ENCODE measurements at places on chromosomes 2 and 18.

DNA sequence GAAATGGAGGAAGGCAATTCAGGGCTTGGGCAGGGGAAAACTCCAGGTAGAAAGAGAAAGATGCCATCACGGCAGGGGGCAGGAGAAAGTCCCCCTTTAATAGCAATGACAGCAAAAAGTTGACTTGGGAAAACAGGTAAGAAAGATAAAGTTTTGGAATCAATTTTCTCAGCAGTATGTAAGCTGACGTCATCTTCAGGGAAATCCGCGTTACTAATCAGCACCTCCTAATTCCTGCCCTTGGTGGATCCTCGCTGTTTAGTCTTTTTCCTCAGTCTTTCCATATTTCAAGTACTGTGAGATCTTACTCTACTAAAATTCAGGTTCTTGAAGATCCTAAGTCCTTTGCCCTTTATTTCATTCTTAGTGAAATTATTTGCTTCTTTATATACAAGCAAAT lies 233.0 kb downstream of the MREG start:
- DNase-seq: no peak

DNA sequence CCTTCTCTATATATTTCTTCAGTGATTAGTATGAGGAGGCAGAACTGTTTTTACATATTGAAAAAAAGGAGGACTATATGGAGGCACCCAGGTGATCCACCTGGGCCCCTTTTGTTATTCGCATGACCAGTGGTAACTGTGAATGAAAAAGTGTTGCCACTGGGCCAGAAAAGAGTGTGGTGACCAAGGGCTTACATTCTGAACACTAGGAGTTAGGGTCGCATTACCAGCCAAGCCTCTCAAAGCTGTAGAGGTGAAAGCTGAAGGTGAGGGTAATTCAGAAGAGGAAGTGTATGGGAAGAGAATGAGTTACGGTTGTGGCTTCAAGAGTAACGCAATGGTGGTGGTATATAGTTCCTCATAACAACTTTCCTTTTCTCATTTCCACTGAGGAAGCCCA lies 487.6 kb downstream of the TMEM182 start:
- DNase-seq: peak; percentile 73

- no peak for DNase-seq
Observed at GRCh38 chr18:23268641-23269040, 133.4 kb downstream of the CABLES1 start.

DNA sequence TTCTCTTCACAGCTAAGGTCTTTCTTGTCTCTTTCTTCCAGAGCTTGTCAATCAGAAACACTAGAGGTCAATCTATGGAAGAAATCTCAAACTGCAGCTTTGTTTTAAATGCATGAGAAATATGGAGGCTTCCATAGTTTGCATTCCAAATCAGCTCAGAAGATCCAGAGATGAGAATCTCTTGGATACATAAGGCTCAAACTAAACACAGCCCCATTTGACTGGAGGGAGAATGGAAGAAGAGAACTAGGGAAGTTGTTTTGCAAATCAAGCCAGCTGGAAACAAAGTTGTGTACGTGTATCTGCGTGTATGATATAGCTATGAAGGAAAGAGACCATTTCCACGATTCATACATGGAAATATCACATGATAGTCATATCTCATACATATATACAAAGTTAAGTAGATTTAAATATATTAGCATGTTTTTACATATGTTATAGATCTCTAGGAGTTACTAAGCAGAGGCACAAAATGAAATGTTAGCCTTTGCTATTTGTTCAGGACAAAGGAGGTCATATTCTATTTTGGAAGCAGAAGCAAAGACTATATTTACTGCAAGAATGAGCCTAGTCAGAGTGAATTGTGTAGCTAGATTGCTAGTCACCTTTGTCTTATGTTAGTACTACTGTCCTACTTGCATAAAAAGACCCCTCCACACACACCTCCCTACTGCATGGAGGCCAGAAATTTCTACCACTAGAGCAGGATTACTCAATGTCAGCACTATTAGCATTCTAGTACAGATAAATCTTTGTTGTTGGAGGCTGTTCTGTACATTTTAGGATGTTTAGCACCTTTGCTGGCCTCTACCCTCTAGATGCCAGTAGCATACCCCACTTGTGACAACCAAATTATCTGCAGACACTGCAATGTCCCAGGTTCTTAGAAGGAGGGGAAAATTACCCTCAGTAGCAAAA lies 303.5 kb upstream of the CHAC2 start:
- DNase-seq: no peak

GRCh38 chr18:73677450-73677849 lies 470.2 kb downstream of the FBXO15 start:
- no peak for DNase-seq

DNA sequence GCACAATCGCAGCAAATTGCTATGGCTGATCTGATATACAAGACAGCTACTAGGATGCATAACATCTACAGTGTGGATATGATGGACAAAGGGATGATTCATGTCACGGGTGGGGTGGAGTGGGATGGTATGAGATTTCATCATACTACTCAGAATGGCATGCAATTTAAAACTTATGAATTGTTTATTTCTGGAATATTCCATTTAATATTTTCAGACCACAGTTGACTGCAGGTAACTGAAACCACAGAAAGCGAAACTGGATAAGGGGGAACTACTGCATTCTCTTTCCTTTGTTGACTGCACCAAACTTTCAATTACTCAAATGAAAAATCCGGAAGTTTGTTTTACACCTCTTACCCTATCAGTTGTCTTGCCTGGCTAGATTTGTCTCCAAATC lies 94.4 kb upstream of the NEUROD1 start:
- peak; percentile 44 for DNase-seq

- no peak for DNase-seq
Observed at GRCh38 chr2:78992451-78992806, 33.1 kb upstream of the REG3G start.

DNA sequence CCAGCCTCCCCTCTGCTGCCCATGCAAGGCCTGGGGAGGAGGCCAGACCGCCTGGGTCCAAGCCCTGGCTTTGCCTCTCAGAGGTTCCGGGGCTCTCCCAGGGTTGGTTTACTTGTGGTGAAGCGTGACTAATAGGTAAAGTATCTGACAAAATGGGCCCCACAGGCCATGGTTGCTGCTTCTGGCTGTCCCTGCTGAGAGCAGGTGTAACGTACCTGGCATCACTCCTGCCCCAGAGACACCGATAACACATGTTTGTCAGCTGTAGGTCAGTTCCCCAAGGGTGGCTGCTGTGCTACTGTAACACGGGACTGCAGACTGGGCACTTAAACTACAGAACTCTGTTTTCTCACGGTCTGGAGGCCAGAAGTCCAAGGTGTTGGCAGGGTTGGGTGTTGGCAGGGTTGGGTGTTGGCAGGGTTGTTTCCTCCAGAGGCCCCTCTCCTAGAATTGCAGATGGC lies 34.1 kb downstream of the ODC1 start:
- DNase-seq: no peak

DNA sequence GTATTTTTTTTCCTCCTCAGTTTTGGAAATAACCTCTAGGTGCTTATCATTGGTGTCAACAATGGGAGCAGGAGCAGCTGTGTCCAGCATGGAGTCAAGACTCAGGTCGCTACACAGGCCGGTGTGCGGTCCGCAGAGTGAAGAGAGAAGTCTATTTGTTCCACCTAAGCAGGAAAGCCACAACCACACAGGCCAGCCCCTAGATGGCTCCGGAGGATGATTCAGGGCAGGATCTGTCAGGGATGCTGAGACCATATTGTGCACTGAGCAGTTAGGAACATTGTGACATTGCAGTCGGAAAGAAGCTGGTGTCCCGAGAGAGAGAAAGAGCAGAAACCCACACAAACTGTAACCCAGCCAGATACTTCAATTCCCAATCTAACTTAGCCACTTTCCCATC lies 136.9 kb downstream of the GAREM1 start:
- no peak for DNase-seq

DNA sequence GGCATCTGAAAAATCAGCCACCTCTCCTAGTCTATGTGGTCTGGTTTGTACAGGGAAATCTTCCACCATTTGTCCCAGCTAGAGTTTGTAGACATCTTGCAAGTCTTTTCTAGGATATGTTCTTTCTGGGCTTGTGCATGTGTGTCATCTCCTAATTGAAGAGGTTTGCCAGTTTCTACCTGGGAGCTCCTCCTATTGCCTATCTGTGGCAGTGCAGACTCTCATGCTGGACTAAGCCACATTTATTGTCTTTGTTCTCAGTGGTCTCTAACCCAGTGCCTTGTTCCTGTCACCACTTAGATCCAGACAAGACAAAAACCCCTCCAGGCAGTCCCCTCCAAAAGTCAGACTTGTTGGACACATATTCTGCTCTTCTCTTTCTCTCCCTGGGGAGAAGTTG lies 72.0 kb upstream of the MRPS9 start:
- no peak for DNase-seq

- no peak for DNase-seq
Observed at GRCh38 chr18:43893001-43893637, 615.8 kb upstream of the SYT4 start.

- no peak for DNase-seq
Observed at GRCh38 chr2:237732790-237733381, 65.7 kb upstream of the RBM44 start.

Data from MV-4-11 (cell line).